Inflammatory macrophage treated with lipopolysaccharide for 4 hours (primary cell): ENCODE measurements at places on chromosomes 12 and 14.

- DNase-seq: no peak
These were observed 74.2 kb downstream of the ZFC3H1 start for GRCh38 chr12:71589478-71589881.

- DNase-seq: peak; percentile 2
These were observed 466.6 kb downstream of the TRHDE start for GRCh38 chr12:72738811-72739210.

DNA sequence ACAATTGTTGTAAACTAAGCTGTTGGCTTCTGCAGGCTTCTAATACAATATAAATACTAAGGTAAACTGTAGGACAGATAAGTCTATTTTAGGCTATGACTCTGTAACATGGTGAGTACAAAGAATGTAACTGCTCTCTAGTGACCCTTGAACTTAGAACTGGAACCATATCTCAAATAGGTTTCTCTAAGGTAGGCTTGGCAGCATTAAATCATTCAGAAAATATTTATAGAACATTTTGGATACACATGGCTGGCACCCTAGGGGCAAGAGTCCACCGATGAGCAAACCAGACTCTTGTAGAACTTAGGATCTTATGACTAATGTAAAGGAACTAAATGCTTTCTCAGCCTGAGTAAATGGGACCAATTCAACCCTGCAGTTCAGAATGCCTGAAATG lies 19.4 kb upstream of the SLC25A3 start:
- no peak for DNase-seq

GRCh38 chr14:100533656-100534485 lies 53.3 kb downstream of the BEGAIN start:
- peak; percentile 56 for DNase-seq

GRCh38 chr12:94147387-94147990 lies 888 bp upstream of the PLXNC1 start:
- no peak for DNase-seq

GRCh38 chr12:107467716-107468115 lies 217.9 kb upstream of the PWP1 start:
- DNase-seq: no peak

DNA sequence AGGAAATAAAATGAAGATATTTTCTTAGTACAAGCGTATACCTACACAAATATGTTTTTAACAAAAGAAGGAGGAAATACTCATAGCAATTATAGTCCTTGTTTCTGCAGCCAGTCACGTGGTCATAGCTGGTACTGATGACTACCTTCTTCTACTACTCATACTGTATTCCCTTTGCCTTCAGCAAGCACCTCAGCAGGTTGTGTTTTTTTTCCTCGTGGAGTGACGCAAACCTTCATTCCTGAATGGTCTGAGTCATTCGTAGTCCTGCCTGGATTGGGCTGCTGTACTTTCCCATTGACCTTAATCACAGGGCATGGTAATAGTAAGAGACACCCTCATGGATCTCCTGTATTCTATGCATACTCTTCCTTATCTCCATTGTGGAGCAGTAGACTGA lies 25.7 kb upstream of the SLC16A7 start:
- no peak for DNase-seq

DNA sequence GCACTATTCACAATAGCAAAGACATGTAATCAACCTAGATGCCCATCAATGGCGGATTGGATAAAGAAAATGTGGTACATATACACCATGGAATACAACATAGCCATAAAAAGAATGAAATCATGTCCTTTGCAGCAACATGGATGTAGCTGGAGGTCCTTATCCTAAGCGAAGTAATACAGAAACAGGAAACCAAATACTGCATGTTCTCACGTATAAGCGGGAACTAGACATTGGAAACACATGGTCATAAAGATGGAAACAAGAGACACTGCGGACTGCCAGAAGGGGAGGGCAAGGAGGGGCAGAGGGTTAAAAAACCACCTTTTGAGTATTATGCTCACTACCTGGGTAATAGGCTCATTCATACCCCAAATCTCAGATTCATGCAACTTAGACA lies 234.1 kb upstream of the PLXNC1 start:
- no peak for DNase-seq

GRCh38 chr14:81440041-81440440 lies 39.9 kb upstream of the STON2 start:
- no peak for DNase-seq

DNA sequence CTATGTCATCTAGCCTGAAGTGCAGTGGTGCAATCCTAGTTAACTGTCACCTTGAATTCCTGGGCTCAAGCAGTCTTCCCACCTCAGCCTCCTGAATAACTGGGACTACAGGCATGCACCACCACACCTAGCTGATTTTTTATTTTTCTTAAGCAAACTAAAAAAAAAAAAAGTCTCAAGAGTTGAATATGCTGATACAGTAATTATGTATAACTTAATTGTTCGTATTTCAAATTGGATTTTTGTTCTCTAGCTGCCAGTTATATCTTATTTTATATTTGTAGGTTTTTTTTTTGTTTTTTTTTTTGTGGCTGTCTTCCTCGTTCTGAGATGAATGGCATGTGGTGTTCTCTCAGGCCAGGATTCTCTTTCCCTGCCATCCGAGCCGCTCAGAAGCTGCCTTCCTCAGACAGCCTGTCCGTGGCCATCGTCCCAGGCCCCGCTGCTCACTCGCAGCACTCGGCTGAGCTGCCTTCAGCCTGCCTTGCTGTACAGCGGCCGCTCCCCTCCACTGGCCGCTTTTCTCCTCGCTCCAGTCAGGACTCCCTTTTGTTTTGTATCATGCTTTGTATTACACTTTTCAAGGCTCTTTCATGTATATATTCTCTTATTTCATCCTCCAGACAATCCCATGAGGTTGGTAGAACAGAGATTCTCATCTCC lies 53.3 kb downstream of the WDR20 start:
- DNase-seq: no peak

DNA sequence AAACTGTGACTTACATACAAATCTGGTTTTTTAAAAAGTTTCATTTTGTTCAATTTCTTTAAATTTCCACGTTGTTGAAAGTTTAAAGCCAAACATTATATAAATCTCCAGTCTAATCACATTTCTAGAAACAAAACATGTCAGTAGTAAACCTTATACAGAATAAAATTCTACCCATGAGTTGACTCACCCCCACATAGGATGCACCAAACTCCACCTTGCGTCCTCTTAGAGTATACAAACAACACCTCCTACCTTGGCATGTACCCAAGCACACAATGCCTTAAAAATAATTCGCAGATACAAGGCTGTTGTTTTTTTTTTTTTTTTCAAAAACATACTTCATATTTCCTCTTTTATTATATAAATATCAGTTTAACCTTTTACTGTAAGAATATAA lies 3.3 kb downstream of the FBXL14 start:
- DNase-seq: no peak

DNA sequence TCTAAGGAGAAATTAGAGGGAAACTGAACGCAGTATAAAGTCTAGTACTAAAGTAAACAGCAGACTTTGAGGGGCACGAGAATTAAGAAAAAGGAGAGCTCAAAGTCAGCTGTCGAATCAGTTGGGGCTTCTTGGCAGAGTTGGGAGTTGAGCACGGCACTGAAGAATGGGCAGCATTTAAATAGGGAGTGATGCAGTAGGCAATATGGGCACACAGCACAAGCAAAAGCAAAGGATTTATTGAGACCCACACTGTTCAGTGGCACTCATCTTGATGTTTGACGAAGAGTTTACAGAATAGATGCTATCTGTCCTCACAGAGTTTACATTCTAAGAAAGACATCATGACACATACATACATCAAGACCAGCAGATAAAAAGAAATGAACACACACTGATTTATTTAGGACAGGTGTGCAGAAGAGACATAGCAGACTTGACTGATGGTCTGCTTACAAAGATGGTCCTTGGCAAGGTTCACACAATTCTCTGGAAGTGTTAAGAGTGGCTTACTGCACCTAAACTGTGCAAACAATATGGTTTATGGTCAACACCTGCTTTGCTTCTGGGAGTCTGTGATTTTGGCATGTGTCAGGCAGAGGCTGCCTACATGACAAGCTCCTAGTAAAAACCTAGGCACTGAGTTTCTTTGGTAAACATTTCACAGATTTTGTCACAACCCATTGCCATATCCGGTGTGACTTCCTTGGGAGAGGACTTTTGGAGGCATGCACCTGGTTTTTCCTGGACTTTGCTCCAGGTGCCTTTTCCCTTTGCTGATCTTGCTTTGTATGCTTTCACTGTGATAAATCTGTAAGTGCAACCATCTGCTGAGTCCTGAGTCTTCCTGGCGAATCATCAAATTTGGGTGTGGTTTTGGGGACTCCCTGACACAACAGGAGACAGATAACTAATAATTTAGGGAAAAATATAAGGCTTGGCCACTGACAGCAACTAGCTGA lies 26.3 kb downstream of the ALKBH1 start:
- DNase-seq: no peak

DNA sequence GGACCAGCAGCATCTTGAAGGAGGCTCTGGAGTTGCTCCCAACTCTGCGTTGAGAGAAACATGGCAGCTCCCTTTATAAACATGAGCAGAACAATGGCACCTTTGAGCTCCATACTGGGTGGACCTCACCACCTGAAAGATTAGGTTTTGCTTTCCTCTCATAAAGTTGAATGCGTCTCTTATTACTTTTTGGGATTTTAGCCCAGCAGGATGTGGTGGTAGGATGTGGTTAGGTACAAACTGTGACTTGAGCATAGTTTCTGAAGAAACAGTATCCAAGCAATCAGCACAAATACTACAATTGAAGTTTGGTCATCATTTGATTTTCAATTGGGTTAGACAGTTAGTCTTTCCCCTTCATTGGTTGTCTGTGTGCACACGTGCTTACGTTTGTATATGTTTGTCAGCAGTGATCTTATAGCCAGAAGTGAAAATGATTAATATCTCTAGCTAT lies at the start of gene PRR4:
TSS of gene PRR4 (minus strand) at position 51 of the 454 bp plus-strand sequence. CDS start at position 13, 38 bp downstream.
- no peak for DNase-seq

- DNase-seq: no peak
These were observed 357.0 kb downstream of the CACNA1C start for GRCh38 chr12:2409656-2410265.

GRCh38 chr14:22627506-22628263 lies 16.5 kb downstream of the OR6J1 start:
- DNase-seq: no peak

DNA sequence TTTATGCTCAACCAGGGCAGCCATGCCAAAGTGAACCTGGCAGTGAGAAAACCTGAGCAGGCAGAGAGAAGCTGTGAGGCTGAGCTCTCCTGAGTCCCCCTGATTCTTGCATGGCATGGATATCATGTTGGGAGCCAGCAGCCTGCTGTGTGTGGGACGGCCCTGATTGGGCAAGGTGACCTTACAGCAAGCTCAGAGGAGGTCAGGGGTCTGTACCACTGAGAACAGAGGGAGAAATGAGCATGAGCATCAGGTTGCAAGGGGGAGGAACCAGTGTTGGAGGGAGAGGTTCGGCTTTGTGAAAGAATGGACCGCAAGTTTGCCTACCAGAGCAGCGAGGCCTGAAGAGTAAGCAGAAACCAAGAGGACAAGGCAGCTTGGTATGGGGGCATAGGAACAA lies 59.1 kb upstream of the PTGR2 start:
- no peak for DNase-seq

- DNase-seq: no peak
These were observed 2.7 kb downstream of the ART4 start for GRCh38 chr12:14840616-14841015.

DNA sequence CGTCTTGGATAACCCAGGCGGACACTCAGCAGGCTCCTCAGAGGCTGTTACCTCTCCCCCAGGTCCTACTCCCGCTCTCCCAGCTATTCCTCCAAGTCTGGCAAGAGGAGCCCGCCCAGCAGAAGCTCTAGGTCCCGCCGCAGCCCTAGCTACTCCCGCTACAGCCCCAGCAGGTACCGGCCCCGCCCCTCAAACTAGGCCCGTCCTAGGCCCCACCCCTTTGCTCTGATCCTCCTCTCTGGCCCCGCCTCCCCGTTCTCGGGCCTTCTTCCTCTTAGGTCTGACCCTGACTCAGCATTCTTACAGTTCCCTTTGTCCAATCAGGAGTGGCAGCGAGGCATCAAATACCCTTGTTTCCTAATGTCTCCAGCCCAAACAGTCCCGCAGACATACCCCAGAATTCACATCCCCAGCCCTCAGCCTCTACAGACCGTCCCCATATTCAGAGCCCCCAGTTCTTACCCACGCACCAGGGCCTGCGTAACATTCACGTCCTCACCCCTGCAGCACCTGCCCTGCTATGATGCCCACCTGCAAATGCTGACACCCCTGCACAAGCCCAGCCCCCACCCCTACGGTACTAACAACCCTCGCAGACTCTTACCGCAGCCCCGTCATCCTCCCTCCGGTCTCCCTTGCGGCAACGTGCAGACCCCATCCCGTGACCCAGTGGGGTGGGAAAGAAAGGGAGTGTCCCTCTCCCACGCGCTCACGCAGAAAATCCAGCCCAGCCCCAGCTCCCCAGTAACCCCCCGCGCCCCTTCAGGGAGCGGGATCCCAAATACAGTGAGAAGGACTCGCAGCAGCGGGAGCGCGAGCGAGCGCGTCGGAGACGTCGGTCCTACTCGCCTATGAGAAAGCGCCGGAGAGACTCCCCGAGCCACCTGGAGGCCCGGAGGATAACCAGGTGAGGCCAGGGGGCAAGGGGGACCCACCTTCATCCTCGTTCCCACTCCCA lies 25.0 kb upstream of the HSPB8 start:
- DNase-seq: peak; percentile 32

DNA sequence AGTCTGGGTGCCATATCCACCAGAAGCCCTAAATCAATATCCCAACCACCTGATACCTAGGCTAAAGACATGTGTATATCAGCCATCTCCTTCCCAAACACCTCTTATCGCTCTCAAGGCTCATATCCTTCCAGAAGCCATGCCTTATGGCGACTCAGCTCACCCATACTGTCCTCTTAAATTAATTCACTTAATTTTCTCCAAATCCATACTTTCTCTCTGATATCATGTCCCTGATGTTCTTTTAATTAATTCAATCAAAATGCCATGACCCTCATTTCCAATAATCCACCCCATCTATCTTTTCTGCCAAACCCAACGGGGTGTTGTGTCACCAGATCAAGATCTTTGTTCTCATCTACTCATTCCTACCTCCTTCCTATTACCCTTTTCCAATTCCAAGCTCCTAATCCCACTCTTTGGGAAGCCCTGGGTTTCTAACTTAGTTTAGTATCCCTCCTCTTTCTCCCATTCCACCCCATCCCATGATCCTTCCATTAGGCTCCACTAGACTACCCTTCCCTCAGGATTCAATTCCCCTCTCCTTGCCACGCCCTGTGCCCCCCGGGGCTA lies 723 bp downstream of the ATF7 start:
- no peak for DNase-seq
